ENCODE measurements at places on chromosomes 5 and 9.

DNA sequence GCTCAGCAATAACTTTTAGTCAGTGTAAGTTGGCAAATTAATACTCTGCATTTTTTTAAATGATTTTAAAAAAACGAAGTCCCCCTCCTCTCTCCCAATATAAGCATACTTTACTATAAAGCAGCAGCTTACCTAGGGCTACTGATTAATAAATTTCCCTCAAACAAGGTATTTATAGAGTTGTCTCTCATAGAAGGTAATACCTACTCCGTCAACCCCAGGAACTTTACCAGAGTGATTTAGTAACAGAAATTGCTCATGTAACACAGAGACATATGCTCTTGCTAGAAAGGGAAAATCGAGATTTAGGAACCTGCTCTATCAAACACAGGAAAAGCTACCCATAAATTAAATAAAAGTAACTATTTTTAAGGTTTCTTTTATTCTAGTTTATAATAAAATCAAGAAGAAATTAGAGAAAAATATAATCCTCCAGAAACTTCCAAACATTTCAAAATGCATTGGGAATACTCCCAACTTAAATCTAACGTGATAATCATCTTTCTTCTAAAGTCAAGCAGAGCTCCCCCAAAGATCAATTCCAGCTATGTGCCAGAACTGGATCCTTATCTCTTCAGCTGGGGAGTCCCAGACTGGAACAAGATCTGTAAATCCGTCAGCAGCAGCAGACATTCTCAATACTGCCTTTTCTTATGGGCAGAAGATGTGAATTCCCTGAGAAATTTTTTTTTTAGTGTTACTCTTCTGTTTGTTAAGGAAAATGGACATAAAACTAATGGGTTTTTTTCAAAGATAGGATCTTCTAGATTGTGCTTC is 69.6 kb downstream of the ADAMTS16 start:
- no peak for DNase-seq

DNA sequence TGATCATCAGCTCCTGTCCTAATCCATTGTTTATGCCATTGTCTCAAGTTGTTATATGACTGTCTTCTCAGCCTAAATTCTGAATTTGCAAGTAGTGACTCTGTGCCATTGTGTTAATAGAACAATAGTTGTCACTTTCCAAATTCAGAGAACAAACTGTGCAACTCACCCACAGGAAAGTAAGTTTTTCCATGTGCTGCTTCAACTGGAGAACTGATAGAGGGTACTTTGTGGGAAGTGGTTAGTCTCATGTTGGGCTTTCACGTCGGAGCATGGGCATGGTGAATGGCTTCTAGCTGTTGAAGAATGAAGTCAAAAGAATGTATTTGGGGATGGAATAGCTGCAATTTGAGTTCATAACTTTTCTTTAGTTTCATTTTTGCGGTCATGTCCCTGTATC is 146.0 kb downstream of the CD180 start:
- DNase-seq, result no peak

GRCh38 chr5:65926893-65927292 is 518 bp downstream of the ERBIN start:
- no peak for DNase-seq

GRCh38 chr9:79259858-79260257 is 311.9 kb upstream of the TLE4 start:
- DNase-seq, result no peak

DNA sequence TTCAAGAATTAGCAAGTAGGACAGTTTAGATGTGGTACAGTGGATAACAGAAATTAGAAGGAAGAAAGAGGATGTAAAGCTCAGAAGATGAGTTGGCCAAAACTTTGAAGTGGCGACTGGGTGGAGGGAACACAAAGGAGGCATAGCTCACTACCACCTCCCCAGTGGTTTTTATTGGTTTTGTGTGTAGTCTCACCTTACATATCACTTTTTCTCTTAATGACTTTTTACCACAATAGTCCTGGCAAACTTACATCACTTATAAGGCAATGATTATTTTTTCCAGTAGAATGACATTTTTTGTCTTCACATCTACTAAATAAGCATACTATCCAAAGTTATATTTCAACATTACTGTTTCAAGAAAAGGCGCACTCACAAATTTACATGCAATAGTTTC is 49.2 kb upstream of the FBN2 start:
- no peak for DNase-seq

GRCh38 chr5:180313677-180314505 is 22.0 kb upstream of the MAPK9 start:
- DNase-seq, result peak; percentile 98

DNA sequence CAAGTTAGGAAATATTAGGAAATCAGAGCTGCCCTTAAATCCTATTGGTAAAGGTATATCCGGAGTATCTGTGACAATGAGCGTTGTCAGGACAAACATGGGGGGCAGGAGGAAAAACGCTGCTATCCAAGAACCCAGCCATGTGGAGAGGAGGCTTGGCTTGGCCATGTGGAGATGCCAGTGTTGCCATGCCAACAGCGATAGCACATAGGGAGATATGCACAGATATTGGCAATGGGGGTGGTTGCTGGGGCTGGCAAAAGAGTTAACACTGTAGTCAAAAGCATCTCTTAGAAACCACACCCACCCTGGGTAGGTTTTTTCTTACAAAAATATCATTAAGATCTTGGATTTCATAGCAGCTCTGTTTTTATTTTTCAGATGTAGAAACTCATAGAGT is 106.4 kb upstream of the ASTN2 start:
- DNase-seq, result no peak

- DNase-seq, result no peak
These were observed 148.3 kb upstream of the SLC24A2 start for GRCh38 chr9:19937121-19937520.

DNA sequence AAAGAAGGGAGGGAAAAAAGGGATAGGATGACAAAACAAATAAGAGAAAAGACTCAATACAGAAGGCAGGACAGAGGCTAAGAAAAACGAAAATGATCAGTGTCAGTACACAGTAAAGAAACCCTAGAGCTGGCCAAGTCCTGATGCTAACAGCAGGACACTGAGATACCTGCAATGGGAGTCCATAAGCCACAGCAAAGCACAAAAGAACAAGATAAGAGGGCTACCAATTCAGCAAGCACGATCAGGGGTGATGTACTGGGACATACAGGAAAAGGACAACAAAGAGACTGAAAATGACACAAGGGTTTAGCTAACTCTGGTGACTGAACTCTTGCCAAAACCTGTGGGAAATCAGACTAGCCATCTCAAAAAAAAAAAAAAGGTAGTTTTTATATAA is 1072.6 kb upstream of the COX7C start:
- DNase-seq, result no peak

DNA sequence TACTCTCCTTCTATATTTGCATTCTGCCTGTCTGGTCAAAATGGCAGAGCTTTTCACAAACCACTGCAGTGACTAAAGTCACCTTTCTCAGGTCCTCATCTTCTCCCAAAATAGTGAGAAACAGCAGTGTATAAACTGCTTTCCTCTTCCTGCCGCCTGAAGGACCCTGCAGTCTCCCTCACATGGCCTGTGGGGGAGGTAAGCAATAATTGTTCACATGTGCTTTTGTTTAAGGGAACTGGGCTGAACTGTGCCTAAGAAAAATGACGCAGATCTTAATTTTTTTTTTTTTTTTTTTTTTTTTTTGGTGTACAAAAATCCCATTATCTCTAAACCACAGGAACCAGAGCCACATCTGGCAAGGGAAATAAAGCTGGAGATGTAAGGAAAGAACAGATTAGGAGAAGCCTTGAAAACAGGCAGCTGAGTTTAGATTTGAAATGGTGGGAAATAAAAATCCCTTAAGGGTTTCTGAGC is 131.7 kb upstream of the VLDLR start:
- DNase-seq, result no peak

GRCh38 chr9:80775530-80775929 is 913.8 kb downstream of the TLE1 start:
- DNase-seq, result no peak

DNA sequence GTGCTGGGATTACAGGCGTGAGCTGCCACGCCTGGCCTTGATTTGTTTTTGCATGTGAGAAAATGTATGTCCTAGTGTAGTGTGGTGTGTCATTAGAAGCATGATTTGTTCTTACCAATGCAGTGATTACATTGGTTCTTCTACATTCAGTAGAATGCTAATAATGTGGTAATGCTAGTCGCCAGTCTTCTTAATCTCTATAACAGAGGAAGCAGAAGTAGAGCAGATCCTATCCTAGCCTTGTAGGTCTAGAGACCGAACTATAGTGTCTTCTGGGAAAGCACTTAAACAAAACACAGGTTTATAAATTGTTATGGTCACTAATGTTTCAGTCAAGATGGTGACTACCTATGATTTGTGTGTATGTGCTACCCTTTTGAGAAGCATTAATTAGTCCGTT is 197.5 kb upstream of the DMRT1 start:
- no peak for DNase-seq

DNA sequence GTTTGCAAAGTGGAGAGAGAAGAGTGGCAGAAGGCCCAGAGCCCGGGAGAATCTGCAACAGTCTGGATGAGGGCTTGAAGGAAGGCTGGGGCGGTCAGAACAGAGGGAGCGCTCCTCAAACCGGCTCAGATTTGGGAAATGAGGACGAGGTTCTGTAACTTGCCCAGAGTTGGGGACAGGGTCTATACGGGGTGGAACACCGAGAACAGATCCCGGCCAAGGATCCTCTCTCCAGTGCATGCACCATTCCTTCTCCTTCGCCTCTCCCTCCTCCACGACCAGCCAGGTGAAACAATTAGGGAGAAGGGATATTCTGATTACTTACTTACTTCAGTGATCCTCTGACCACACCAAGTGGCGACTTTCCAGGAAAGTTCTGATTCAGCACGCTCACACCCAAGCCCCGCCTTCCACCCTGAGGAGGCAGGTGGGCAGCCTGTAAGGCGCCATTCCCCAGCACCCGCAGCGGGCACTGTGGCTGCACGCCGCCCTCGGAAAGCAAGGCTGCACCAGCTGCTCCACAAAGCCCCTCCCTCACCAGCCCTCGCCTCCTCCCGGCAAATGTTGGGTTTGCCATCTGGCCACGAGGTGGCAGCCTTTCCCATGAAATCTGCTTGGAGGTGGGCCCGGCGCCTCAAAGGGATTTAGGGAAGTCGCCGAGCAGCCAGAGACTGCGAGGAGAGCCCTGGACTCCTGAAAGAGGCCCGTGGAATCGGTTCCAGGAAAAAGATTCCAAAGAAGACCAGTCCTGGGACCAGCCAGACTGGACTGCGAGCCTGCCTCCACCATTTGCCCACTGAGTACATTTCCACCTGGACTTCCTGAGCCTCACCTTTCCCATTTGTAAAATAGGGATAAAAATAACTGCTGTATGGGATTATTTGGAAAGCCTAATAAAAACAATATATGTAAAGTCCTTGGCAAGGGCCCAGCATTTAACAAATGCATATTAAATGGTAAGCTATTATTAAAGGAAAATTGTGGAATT is 22.2 kb upstream of the WWC1 start:
- peak; percentile 92 for DNase-seq

DNA sequence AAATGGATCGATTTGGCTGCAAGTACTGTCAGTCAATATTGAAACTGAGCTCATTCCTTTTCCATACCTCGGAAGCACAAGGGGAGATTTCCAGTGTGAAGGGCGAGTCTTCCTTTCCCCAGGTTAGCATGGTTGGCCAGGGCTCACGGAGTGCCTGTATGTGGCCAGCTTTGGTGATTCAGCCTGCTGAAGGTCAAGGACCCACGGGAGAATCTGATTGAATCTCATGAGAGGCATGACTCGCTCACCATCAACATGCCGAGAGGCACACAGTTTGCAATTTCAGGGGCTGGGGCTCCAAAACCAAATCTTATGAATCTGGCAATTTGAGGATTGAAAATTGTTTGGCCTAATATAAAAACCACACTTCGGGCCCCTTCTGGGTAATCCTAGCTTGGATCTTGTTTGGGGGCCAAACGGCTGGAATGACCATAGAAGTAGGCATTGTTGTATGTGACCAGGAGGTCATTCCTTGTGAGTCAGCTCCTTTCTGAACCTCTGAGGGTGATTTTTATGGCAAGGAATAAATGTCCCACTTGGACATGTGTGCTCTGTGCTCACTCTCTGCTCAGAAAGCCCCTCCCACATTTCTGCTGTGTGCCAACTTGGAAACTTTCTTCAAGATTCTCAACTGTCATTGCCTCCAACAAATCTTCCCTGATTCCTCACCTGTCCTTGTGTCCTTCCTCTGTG is 69.8 kb downstream of the DOCK2 start:
- DNase-seq, result no peak

GRCh38 chr9:73154271-73154670 is 2.6 kb downstream of the ANXA1 start:
- DNase-seq, result no peak

GRCh38 chr5:159244163-159244562 is 18.9 kb upstream of the UBLCP1 start:
- no peak for DNase-seq

DNA sequence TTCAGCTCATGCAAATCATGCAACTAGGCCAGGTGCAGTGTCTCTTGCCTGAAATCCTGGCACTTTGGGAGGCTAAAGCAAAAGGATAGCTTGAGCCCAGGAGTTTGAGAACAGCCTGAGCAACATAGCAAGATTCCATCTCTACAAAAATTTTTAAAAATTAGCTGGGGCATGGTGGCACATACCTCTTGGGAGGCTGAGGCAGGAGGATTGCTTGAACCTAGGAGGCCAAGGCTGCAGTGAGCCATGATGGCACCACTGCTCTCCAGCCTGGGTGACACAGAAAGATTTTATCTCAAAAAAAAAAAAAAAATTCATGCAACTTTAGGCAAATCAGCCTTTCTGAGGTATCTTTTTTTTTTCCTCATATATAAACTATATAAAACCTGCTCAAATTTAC is 35.6 kb upstream of the CCNB1 start:
- DNase-seq, result no peak

DNA sequence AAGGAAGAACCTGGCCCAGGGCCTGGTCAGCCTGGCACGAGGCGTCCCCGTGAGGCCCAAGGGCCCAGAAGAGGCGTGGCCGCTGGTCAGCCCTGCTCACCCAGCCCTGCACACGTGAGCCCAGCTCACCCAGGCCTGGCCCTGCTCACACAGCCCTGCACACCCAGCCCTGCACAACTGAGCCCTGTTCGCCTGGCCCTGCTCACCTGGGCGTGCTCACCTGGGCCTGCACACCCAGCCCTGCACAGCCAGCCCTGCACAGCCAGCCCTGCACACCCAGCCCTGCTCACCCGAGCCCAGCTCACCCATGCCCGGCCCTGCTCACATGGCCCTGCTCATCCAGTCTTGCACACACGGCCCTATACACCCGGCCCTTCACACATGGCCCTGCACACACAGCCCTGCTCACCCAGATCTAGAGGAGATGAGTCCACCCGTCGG is 2.1 kb downstream of the ZDHHC11 start:
- DNase-seq, result no peak

GRCh38 chr5:76690704-76691466 is 25.0 kb upstream of the F2R start:
- no peak for DNase-seq

GRCh38 chr5:14184082-14184481 is 40.9 kb downstream of the TRIO start:
- DNase-seq, result no peak

GRCh38 chr5:34929720-34930461 is 532 bp downstream of the DNAJC21 start:
- DNase-seq, result peak; percentile 93

DNA sequence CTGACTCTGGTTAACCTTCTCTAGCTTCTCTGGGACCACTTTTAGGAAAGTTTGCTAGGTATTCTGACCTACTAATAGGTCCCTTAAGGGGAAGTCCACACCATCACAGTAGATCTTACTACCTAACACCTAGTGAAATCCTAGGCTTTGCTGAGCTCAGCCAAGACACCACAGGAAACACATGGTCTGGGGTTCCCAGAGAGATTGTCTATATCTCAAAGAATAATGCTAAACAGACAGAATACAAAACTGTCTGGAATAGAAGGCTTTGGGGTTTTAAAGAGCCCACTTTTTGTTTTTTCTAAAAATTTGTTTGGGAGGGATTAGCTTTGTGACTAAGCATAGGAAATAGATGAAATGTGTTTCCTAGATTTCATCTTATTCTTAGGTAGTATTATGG is 395.1 kb downstream of the ARHGEF28 start:
- DNase-seq, result no peak
